Endothelial cell (in vitro differentiated cells): ENCODE measurements at places on chromosomes 5 and 9.

DNA sequence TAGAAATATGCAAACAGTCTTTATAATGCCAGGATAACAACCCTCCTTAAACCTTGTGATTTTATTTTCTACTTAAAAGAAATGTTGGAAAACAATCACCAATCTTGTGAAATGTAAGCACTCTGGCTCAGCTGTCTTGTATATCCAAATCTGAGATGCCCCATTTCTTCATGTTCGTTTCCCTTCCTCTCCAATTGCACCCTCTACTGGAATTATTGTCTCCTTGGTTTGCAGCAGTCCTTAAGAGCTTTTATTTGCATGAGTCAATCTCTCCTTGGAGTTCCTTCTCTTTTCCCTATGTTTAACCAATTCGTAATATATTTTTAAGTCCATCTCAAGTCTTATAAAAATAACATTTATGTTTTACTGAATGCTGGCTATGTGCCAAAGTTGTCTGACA, 362.0 kb upstream of the CDH10 start:
- peak; percentile 5 for DNase-seq

GRCh38 chr5:67581203-67581602, 384.6 kb upstream of the CD180 start:
- DNase-seq, result no peak

DNA sequence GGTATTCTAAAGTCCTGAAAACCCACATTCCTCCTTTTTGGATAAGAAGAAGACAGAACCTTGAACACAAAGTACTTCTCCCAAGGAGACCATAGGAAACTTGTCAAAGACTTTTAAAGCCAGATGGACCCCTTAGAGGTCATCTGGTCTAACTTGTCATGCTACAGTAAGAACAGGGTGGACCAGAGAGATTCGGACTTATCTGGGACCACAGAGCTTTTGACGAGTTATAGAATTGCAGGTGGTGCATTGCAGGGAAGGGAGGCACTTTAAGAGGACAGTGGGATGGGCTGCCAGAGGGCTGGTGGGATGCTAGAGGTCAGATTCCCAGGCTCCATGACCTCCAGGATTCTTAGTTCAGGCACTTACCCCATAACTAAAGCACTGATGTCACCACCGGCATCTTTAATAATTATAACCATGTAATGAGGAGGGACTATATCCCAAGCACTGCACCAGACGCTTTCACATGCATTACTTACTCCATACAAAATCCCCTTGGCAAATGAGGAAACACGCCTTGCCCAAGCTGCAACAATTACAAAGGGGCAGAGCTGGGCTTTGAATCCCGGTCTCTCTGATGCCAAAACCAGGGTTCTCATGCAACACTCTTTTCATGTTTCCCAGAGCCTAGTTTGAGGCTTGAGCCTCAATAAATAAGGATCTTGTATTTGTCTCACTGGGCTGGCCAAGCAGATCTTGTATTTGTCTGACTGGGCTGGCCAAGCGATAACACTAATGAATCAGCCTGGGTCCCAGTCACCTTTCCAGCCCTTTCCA, 12.8 kb upstream of the GPX3 start:
- DNase-seq, result no peak

GRCh38 chr5:136135536-136135935, 2.9 kb downstream of the SMAD5 start:
- no peak for DNase-seq
